SK-N-DZ (cell line): ENCODE measurements at places on chromosomes 2 and 18.

DNA sequence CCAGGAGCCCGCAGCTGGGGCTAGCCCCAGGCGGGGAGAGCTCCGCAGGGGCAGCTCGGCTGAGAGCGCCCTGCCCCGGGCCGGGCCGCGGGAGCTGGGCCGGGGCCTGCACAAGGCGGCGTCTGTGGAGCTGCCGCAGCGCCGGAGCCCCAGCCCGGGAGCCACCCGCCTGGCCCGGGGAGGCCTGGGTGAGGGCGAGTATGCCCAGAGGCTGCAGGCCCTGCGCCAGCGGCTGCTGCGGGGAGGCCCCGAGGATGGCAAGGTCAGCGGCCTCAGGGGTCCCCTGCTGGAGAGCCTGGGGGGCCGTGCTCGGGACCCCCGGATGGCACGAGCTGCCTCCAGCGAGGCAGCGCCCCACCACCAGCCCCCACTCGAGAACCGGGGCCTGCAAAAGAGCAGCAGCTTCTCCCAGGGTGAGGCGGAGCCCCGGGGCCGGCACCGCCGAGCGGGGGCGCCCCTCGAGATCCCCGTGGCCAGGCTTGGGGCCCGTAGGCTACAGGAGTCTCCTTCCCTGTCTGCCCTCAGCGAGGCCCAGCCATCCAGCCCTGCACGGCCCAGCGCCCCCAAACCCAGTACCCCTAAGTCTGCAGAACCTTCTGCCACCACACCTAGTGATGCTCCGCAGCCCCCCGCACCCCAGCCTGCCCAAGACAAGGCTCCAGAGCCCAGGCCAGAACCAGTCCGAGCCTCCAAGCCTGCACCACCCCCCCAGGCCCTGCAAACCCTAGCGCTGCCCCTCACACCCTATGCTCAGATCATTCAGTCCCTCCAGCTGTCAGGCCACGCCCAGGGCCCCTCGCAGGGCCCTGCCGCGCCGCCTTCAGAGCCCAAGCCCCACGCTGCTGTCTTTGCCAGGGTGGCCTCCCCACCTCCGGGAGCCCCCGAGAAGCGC is 15.0 kb upstream of the GMPPA start:
- DNase-seq: no peak

GRCh38 chr2:191635333-191636234 is 42.4 kb upstream of the NABP1 start:
- DNase-seq: no peak

- no peak for DNase-seq
Observed at GRCh38 chr2:144152817-144153271, 367.1 kb downstream of the ZEB2 start.

DNA sequence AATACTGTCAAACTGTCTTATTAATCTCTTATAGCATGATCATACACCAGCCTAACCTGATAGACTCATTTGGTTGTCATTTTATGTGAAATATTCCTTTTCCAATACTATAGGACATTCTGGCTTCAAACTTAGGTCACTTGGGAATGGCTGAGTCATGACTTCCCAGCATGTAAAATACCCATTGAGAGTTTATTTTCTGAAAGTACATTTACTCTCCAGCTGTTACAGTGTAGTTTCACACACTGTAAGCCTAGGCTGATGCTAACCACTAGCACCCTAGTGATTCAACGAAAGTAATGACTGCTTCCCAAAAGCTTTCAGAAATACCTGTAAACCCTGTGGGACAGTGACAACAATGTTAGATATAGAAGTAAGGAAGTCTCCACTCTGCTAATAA is 93.8 kb downstream of the FIGN start:
- DNase-seq: no peak

- DNase-seq: no peak
Observed at GRCh38 chr18:42893977-42894376, 221.5 kb downstream of the RIT2 start.

GRCh38 chr18:74395648-74396154 is 61.4 kb downstream of the DIPK1C start:
- no peak for DNase-seq

DNA sequence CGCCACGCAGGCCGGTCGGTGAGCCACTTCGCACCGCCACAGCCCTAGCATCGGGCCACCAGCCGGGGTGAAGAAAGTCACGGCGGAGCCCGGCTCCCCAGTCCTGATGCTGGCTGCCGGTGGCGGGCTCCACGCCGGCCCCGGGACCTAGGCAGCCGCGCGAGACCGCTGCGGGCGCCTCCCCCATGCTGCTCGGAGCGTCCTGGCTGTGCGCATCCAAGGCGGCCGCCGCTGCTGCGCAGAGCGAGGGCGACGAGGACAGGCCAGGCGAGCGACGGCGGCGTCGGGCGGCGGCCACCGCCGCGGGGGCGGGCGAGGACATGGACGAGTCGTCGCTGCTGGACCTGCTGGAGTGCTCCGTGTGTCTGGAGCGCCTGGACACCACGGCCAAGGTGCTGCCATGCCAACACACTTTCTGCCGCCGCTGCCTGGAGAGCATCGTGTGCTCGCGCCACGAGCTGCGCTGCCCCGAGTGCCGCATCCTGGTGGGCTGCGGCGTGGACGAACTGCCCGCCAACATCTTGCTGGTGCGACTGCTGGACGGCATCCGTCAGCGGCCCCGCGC is 433 bp downstream of the SH3RF3 start:
- DNase-seq: no peak

- no peak for DNase-seq
Observed at GRCh38 chr2:181356526-181357130, 100.6 kb upstream of the ITGA4 start.

GRCh38 chr2:207015901-207016300 is 76.6 kb downstream of the CPO start:
- DNase-seq: no peak

DNA sequence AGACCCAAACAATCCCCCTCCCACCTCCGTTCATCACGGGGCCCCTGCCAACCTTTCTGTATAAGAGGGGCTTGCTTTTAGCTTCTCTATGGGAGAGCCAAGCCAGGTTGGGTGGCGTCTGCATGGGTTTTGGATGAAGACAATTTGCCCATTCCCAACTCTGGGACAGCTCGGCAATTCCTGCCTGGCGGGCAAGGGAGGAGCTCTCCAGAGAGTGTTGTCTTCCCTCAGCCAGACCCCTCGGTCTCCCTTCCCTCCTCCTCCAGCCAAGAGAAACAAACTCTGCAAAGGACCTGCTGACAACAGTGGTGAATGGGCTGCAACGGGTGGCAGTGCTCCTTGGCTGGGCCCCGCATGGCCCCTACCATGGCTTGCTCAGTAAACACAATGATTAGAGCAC is 267.2 kb upstream of the HDAC4 start:
- DNase-seq: no peak
